ENCODE measurements at places on chromosomes 6 and 20. TPM values are rescaled to one million over a fixed set of nuclear protein-coding genes. Genes with fewer than 3 reads are reported as not detected.

The AKAP7 gene
- 36.2 TPM for total RNA-seq

The ADA gene
- total RNA-seq: 16.4 TPM

The CLPSL2 gene
- not detected for total RNA-seq

The ZKSCAN8 gene
- total RNA-seq: 14.0 TPM

The NR2E1 gene
- total RNA-seq: not detected

The BFSP1 gene
- total RNA-seq: 0.95 TPM

The RBPJL gene
- total RNA-seq: not detected

The PPIL6 gene
- 1.2 TPM for total RNA-seq

The LIN28B gene
- 0.14 TPM for total RNA-seq

The EGFL8 gene
- 8.7 TPM for total RNA-seq

The MOG gene
- not detected for total RNA-seq

The PTCRA gene
- total RNA-seq: not detected

DNA sequence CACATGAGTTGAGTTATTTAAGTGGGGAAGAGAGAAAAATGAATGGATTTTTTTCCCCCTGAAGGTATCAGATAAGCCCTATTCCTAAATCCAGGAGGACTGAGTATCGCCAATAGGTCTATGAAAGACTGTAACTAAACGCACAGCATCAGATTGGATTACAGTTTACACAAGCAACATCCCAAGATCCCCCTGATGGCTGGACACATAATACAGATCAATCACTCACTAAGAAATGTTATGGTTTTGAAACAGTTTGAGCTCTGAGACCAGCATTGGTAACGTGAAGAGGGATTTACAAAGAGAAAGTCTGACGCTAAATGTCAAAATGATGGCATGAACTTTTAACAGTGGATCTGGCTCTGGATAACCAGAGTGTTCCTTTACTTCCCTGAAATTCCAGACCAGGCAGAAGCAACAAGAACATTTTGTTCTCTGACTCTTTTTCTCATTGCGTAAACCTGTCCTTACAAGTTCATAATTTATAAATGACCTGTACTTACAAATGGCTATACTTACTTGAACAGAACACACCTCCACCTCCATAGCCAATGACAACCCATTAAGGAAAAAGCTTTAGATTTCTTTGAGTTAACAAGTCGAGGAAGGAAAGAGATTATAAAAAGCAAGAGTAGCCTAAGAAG is 131.8 kb upstream of the BEND3 start:
- no peak for DNase-seq

- no peak for DNase-seq
Measured at GRCh38 chr6:678520-678919, 14.4 kb downstream of the EXOC2 start.

GRCh38 chr6:45300736-45301135 is 27.4 kb upstream of the RUNX2 start:
- no peak for DNase-seq

DNA sequence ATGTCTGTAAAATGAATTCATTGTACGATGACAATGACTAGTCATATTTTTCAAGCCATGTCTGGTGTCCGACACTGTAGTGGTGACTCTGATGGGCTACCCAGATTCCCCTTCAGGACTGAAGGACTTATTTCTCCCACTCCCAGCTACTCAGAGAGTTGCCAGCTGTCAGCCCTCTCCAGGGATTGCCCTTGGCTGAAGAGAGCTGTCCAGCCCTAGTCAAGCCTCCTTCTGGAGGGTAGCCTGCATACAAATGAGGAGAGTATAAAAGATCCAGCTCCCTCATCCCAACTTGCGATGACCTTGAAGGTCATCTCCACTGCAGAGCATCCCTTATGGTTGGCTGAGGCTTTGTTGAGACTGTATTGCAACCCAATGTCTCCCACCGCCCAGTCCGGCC is 29.9 kb downstream of the JPH2 start:
- DNase-seq: no peak

GRCh38 chr20:4896971-4897497 is 104.3 kb downstream of the SLC23A2 start:
- no peak for DNase-seq

- no peak for DNase-seq
Measured at GRCh38 chr6:116365743-116366142, 5.0 kb upstream of the DSE start.

DNA sequence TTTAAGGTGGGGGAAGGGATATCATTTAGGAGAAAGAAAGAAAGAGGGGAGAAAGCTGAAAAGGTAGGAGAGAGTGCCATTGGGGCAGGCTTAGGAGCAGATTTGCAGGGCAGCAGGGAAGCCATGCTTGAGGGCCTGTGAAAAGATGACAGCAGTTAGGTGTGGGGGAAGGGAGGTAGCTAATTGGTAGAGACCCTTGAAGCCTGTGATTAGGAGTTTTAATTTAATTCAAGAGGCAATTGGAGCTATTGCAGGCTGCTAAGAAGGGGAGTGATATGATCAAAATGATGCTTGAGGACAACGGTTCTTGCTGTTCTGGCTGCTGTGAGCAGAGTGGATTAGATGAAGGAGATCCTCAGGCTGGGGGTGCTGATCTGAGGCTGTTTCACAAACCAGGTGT is 24.5 kb upstream of the SEC63 start:
- DNase-seq: no peak

DNA sequence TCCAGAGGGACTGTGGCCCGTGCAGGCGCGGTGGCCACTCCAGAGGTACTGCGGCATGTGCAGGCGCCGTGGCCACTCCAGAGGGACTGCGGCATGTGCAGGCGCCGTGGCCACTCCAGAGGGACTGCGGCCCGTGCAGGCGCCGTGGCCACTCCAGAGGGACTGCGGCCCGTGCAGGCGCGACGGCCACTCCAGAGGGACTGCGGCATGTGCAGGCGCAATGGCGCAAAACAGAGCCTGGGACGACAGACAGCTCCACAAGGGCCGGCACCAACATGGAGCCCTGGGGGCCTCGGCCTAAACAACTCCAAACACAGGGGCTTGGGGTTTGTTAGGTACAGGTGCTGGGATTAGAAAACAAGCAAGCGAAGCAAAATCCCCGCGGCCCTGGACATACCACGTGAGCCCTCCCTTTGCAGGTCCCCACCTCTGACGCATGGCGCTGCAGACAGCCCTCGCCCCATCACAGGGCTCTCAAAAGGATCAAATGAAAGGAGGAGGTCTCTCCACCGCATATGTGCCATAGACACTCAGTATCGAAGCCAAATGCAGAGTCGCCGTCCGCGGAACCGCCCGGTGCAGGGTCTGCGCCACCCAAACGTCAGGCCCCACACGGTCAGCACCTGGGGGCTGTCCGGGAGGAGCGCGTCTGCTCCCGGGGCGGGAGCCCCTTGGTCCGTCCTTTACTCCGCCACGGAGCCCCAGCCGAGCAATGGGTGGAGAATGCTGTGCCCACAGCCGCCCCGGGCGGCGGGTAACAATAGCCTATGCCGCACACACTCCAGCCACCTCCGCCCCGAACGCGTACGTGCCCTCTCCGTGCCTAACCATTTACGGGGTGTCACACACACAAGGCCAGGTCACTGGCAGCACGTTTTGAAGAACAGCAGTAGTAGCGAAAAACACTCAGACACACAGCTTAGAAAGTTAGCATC is 85.7 kb downstream of the TAF4 start:
- no peak for DNase-seq

GRCh38 chr6:24987446-24988115 is 51.8 kb upstream of the RIPOR2 start:
- DNase-seq: no peak

DNA sequence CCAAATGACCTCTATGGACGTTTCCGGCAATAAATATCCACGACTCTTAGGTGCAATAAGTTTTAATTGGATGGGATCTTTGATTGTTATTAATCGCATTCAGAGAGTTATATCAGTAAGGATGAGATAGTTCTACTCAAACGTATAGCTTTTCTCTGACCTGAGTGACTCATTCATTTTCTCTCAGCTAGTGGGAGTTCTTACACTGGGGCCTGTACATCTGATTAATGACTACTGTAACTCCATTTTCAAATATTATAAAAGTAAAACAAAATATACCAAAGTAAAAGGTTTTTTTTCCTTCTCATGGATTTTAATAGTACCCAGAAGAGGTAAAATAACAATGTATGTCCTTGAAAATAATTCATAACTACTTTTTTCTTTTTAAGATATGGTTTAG is 41.1 kb upstream of the SAMD5 start:
- DNase-seq: no peak

GRCh38 chr20:16898433-16898832 is 150.3 kb downstream of the OTOR start:
- DNase-seq: no peak

GRCh38 chr6:142531727-142532126 is 229.9 kb downstream of the ADGRG6 start:
- no peak for DNase-seq

GRCh38 chr6:32427218-32427617 is 12.5 kb upstream of the HLA-DRA start:
- DNase-seq: no peak

GRCh38 chr6:75449630-75450206 is 43.9 kb downstream of the FILIP1 start:
- no peak for DNase-seq

GRCh38 chr20:11581271-11581670 is 336.4 kb upstream of the BTBD3 start:
- no peak for DNase-seq

DNA sequence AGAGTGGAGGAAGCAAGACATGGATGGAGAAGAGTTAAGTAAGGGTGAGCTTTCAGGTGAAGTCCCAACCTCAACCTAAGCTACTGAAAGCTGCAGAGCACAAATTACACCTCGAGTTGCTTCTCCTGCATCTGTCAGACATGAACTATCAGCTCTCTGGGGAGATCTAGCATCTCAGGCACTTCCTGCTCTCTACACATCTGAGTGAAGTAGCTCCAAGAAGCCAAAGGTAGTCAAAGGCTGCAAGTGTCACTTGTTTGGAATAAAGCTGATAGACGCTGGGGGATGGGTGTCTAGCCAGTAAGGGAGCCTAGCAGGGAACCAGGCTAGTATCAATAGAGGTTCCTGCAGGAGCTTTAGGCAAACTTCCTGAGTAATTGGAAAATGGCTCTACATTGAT is 228.0 kb downstream of the PLCB1 start:
- no peak for DNase-seq

GRCh38 chr6:44599672-44600071 is 212.2 kb downstream of the CDC5L start:
- DNase-seq: no peak

DNA sequence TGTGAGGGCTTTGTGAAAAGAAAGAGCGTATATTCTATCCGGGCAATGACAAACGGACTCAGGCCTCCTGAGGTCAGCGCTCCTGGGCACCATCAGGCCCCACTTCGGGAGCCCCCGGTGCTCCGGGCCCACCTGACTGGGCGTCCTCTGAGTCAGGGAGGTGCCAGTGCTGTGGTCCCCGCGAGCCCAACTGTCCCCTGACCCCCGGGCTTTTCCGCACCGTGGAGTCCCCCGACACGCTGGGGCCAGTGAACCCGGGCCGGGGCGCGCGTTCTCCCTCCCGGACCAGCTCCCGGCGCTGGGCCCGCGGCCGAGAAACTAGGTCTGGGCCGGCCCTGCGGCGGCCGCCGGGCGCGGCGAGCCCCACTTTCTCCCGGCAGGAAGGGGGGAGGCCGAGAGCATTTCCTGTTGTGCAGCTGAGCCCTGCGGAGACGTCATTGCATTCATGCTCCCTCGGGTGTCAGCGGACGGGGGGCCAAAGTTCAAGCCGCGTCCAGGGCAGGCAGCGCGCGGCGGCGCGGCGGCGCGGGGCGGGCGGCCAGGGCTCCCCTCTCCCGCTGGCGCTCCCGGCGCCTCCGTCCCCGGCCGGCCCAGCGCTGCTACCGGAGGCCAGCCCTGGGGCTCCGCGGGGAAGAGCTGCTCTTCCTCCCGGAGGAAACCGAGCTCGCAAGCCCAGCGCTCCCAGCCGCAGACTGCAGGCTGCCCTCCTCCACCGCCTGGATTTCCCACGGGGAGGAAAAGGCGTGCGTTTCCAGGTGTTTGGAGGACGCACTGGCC is 18.3 kb downstream of the HIVEP2 start:
- DNase-seq: peak; percentile 86

GRCh38 chr6:114941078-114941477 is 598.3 kb upstream of the HS3ST5 start:
- no peak for DNase-seq

Measured in adrenal gland (tissue), 19 donors.